Mesendoderm (in vitro differentiated cells): ENCODE measurements at places on chromosomes 12 and 14.

DNA sequence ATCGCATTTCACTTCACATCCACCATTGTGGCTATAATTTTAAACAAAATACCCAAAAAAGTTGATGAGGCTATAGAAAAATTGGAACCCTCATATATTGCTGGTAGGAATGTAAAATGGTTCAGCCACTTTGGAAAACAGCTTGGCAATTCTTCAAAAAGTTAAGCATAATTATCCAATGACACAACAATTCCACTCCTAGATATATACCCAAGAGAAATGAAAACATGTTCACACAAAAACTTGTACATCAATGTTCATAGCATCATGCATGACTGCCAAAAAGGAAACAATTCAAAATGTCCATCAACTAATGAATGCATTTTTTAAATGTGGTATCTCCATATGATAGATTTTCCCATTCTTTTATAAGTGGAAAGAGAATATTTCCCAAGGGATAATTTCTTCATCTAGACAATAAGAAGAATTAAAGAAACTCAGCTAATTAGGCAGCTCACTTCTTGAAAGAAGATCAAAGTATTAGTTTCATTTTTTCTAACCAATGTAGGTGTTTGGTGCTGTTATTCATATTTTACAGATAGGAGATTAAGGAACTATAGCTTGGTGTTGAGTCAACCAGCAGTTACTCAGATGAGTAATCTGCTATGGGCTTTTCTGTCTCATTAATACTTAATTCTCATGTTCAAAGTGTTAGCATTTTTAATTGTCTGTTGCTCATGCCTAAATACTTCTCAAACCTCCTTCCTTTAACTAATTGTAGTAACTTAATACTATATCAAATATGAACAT, 32.8 kb downstream of the YEATS4 start:
- DNase-seq: no peak
- no peaks in the 10 kb centered on the region for H3K27me3 ChIP-seq
- no peaks in the 10 kb centered on the region for H3K4me1 ChIP-seq

DNA sequence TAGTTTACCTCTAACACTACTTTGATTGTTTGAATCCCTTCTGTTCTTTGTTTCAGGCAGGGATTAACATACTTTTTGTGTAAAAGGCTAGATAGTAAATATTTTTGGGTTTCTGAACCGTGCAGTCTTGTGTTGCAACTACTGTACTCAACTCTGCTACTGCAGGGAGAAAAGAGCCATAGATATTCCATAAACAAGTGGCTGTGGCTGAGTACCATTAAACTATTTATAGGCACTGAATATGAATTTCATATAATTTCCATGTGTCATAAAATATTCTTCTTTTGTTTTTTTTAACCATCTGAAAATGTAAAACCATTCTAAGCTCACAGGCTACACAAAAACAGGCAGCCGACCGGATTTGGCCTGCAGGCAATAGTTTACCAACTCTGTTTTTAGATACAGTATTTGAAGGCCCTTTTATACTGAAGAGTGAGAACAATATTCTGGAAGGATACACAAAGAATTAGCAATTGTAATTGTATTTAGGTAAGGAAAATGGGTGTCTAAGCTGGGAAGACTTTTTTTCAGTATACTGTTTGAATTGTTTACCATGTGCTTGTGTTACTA, 15.7 kb downstream of the NR1H4 start:
- no peaks in the 10 kb centered on the region for H3K27me3 ChIP-seq
- no peak overlapping the region for H3K27ac ChIP-seq
- H3K4me3 ChIP-seq: no peak overlapping the region

GRCh38 chr14:82999802-83000201, 1466.1 kb upstream of the SEL1L start:
- no peaks in the 10 kb centered on the region for H3K27me3 ChIP-seq
- no peak overlapping the region for H3K4me3 ChIP-seq
- H3K4me1 ChIP-seq: no peaks in the 10 kb centered on the region
- no peaks in the 10 kb centered on the region for H3K36me3 ChIP-seq
- peak; percentile 42 for DNase-seq

- DNase-seq: peak; percentile 83
- no peak overlapping the region for H3K4me3 ChIP-seq
- H3K36me3 ChIP-seq: peaks cover 3% of the 10 kb centered on the region
These were observed 96.9 kb upstream of the FGD4 start for GRCh38 chr12:32302218-32303173.

DNA sequence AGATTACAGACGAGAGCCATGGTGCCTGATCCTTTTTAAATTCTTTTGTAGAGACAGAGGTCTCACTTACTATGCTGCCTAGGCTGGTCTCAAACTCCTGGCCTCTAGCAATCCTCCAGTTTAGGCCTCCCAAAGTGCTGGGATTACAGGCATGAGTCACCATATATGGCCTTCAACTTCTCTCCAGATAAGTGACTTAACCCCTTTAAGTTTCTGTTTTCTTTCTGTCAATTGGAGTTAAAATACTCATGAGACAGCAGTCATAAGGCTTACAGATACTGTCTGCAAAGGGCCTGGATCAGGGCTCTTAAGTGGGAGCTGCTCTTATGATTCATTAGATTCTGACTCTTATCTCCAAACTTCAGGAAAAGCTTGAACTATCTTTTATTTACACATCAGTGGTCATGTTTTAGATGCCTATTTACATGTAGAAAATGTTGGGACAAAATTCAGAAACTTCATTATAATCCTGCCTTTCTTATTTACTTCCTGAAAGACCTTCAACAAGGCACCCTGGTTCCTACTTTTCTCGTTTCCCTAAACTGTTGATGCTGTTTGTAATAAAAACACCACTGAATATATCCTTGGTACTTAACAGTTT, 271.5 kb upstream of the TBX3 start:
- H3K4me1 ChIP-seq: no peaks in the 10 kb centered on the region
- no peak for DNase-seq
- H3K27me3 ChIP-seq: no peaks in the 10 kb centered on the region
- H3K27ac ChIP-seq: no peak overlapping the region
- H3K36me3 ChIP-seq: no peaks in the 10 kb centered on the region
- H3K4me3 ChIP-seq: no peak overlapping the region

DNA sequence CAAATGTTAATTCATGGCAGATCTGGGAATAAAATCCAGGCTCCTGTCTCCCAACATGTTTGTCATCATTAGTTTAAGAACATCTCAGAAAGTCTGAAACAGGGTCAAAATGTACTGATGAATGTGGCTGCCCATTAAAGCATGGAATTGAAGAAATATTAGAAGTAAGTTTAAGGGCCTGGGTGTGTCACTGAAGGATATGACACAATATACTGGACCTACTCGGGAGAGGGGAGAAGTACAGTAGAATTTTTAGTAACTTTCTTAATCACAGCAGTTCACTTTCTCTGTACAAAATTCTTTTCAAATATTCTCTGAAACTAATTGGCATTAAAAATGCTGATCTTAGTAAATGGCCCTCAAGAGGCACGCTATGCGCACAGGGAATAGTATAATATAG, 185.5 kb downstream of the ETV6 start:
- H3K4me1 ChIP-seq: peaks cover 1% of the 10 kb centered on the region
- H3K27ac ChIP-seq: no peak overlapping the region
- no peaks in the 10 kb centered on the region for H3K27me3 ChIP-seq
- DNase-seq: no peak
- no peaks in the 10 kb centered on the region for H3K36me3 ChIP-seq
- no peak overlapping the region for H3K4me3 ChIP-seq

- no peak overlapping the region for H3K4me3 ChIP-seq
- H3K4me1 ChIP-seq: no peaks in the 10 kb centered on the region
- H3K36me3 ChIP-seq: no peaks in the 10 kb centered on the region
- H3K27ac ChIP-seq: no peak overlapping the region
These were observed 50.7 kb downstream of the LIN52 start for GRCh38 chr14:74135426-74135825.

DNA sequence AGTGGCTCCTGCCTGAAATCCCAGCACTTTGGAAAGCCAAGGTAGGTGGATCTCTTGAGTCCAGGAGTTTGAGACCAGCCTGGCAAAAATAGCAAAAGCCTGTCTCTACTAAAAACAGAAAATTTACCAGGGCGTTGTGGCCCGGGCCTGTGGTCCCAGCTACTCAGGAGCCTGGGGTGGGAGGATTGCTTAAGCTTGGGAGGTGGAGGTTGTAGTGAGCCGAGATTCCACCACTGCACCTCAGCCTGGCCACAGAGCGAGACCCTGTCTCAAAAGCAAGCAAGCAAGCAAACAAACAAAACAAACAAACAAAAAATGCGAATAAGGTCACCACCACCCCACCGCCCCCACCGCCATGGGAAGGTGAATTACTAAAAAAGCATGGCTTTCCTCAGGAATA, 238.7 kb downstream of the ATXN7L3B start:
- H3K36me3 ChIP-seq: no peaks in the 10 kb centered on the region
- DNase-seq: no peak
- no peaks in the 10 kb centered on the region for H3K4me1 ChIP-seq
- H3K27me3 ChIP-seq: no peaks in the 10 kb centered on the region
- no peak overlapping the region for H3K4me3 ChIP-seq
- no peak overlapping the region for H3K27ac ChIP-seq

- no peaks in the 10 kb centered on the region for H3K27me3 ChIP-seq
- no peaks in the 10 kb centered on the region for H3K4me1 ChIP-seq
- H3K36me3 ChIP-seq: no peaks in the 10 kb centered on the region
These were observed 46.8 kb downstream of the TMEM117 start for GRCh38 chr12:43882578-43883178.

DNA sequence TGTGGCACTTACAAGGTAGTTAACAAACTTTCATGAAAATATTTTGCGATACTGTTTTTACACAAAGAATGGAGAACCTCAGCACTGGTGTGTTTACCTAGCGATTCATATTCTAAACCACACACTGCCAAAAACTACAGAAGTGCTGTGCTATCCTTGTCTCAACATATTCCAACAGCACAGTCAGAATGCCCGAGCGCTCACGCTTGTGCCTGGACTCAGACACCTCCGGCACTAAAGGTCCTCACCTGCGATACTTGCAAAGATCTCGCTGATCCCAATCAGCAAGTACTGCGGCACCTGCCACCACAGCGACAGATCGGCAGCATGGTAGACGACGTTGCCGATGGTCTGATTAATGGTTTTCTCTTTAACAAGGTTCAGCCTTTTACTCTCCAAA, 23.2 kb downstream of the SLC15A4 start:
- no peaks in the 10 kb centered on the region for H3K27me3 ChIP-seq
- H3K4me1 ChIP-seq: peaks cover 3% of the 10 kb centered on the region
- H3K27ac ChIP-seq: no peak overlapping the region
- no peak overlapping the region for H3K4me3 ChIP-seq
- no peak for DNase-seq
